CD8-positive, alpha-beta memory T cell (primary cell): ENCODE measurements at places on chromosomes 3 and 15. TPM values are rescaled to one million over a fixed set of nuclear protein-coding genes. Genes with fewer than 3 reads are reported as not detected.

- H3K27ac ChIP-seq = no peak overlapping the region
- H3K27me3 ChIP-seq = no peaks in the 10 kb centered on the region
- H3K4me3 ChIP-seq = no peak overlapping the region
These were observed 116.5 kb downstream of the LPP start for GRCh38 chr3:188270423-188270972.

DNA sequence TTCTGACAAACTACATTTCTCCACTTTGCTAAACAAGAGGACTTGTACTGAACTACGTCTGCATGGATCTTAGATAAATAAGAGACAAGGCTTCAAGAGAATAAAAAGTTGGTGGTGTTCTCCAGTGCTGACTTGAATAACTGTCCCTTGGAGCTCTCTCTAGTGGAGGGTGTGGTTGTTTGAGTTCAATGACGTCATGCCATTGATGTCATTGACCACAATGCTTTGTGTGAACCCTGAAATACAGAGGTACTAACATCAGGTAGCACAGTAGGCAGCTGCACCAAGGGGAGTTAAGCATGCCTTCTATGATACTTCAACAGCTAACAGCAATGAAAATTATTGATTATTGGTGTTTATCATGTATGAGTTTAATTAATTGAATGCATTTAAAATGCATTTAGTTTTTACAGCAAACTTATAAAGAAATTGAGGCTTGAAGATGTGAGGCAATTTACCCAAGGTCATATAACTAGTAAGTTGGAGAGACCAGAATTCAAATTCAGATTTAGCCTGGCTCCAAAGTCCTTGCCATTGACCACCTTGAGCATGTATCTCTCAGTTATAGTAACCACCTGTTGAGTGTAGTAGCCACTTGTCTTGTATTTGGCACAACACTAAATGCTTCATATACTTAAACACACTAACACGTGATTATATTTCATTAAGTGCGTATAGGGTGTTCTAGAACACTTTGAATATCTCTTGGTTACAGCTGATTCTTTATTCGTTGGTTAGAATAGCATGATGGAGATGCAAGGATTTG is 126.0 kb upstream of the ANKRD28 start:
- no peak overlapping the region for H3K4me3 ChIP-seq
- DNase-seq = no peak
- H3K4me1 ChIP-seq = no peaks in the 10 kb centered on the region

DNA sequence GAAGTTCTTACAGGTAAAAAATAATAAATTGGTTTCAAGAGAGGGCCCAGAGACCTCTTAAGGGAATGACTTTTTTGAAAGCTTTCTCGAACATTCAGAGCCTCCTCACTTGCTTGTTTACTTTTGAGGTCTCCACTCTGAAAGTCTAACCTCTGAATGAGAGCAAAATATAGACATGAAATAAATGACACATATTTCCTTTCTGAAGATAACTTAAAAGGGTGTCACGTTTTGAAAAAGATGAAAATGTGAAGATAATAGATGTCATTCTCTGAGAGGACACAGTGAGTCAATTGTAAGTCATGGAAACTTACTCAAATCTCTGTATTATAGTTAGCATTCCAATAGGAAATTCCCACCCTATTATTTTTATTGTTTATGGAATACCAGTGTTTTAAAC is 44.6 kb downstream of the HACD2 start:
- no peak overlapping the region for H3K27ac ChIP-seq
- no peaks in the 10 kb centered on the region for H3K27me3 ChIP-seq
- H3K4me1 ChIP-seq = no peaks in the 10 kb centered on the region

- H3K27ac ChIP-seq = no peak overlapping the region
- peaks cover 22% of the 10 kb centered on the region for H3K36me3 ChIP-seq
- H3K27me3 ChIP-seq = no peaks in the 10 kb centered on the region
- H3K4me3 ChIP-seq = no peak overlapping the region
These were observed 6.9 kb downstream of the GLYCTK start for GRCh38 chr3:52294320-52295150.

DNA sequence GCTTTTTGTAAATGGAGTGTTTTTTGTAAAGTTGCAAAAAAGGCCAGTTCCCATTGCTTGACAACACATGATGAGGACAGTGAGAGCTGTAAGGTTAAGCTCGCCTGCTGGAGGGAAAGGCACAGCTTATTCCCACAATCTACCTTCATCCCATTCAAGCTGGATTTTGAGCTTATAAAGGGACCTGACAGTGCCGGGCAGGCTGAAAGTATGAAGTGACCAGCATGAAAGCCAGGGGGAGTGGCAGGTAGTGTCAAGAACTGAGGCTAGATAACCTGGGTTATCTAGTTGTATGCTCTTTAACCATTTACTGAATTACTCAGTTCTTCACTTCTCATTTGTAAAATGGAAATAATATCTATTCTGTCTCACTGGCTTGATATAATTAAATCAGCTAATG is 52.3 kb upstream of the KPNA4 start:
- DNase-seq = no peak
- H3K4me3 ChIP-seq = no peak overlapping the region
- H3K36me3 ChIP-seq = no peaks in the 10 kb centered on the region
- no peaks in the 10 kb centered on the region for H3K4me1 ChIP-seq
- peaks cover 11% of the 10 kb centered on the region for H3K27me3 ChIP-seq

GRCh38 chr3:8560366-8561007 is 58.9 kb downstream of the LMCD1 start:
- DNase-seq = no peak
- no peak overlapping the region for H3K27ac ChIP-seq
- H3K36me3 ChIP-seq = no peaks in the 10 kb centered on the region

- no peaks in the 10 kb centered on the region for H3K27me3 ChIP-seq
- H3K4me3 ChIP-seq = peak overlapping the region; percentile 84
- peaks cover 61% of the 10 kb centered on the region for H3K4me1 ChIP-seq
- peaks cover 11% of the 10 kb centered on the region for H3K36me3 ChIP-seq
- DNase-seq = peak; percentile 86
These were observed 1.3 kb downstream of the BHLHE40 start for GRCh38 chr3:4980229-4981203.

DNA sequence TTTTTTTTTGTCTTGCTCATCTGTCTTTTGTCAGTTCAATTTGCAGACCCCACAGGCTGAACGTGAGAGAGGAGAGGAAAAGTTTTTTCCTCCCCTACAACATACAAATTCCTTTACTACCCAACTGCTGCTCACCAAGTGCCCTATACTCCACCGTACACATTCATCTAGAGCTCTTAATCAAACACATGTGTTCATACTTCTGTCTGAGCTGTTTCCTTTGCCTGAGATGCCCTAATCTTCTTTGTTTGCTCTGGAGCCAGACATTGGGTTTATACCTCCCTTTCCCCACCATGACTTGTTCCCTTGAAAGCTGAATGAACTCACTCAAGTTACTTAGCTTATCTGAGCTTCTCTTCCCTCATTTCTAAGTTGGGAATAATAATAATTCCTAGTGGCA is 122.7 kb upstream of the RASGRP1 start:
- H3K4me1 ChIP-seq = peaks cover 88% of the 10 kb centered on the region
- H3K27ac ChIP-seq = no peak overlapping the region
- DNase-seq = no peak
- no peaks in the 10 kb centered on the region for H3K27me3 ChIP-seq
- H3K4me3 ChIP-seq = no peak overlapping the region

DNA sequence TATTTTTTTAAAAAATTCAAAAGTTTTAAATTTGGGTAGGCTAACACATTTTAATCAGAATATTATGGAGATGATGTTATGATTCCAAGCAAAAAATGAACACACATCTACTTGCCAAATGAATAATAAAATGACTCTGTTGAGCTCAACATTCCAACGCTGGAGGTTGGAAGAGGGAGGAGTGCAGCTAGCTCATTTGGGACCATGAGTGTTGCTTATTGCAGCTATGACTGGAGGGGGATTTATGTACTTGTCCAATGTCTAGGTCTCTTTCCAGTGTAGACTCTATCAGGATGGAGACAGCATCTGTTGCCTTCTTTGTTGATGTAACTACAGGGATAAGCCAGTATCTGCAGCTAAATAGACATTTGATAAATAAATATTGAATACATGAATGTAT is 310.6 kb downstream of the CACNA2D3 start:
- no peaks in the 10 kb centered on the region for H3K4me1 ChIP-seq
- no peaks in the 10 kb centered on the region for H3K27me3 ChIP-seq
- H3K27ac ChIP-seq = no peak overlapping the region
- DNase-seq = no peak

ABTB1 gene
- 23.1 TPM for total RNA-seq

ITIH1 gene
- not detected for total RNA-seq
